ENCODE measurements at places on chromosomes 7 and 10.

GRCh38 chr10:3494131-3494837 is 290.7 kb downstream of the KLF6 start:
- no peak for DNase-seq

- no peak for DNase-seq
These were observed 287.6 kb upstream of the MGMT start for GRCh38 chr10:129179245-129179971.

DNA sequence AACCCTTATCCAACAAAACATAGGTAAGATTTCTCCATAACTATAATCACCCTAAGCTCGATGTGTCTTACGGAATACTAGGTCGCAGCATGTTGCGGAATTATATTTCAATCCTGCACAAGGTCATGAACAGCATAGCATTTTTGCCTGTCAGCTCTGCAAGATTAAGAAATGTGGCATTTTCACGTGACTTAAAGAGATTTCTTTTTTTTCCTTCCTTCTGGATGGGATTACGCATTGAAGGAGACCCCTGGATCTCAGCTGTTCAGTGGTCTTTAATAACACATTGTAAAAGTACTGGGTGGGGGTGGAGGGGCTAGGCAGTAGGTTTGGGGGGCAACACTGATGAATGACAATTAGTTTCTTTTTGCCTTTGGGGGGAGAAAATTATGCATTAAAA is 106.7 kb downstream of the CUBN start:
- no peak for DNase-seq

DNA sequence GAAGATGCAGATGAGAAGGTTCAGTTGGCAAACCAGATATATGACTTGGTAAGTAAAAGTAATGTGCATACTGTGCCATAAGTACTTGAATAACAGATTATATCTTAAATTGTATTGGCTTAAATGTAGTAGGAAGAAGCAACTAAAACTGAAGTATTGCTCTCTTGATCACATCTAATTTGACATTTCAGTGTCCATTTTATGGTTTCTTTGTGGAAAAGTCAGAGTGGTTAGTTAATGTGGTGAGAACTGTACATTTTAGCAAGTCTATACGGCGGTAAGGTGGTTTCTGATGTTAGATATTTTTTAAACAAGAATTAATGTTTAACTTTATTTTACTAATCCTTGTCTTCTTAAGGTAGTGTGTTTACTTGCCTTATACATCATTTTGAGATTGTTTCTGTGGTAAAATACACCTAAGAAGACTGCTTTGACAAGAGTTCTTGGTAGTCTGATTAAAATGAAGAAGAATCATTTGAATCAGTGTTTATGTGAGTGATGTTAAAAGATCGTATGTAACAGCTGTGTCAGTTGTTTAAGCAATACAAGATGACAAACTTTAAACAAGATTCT is 5.1 kb downstream of the ING3 start:
- DNase-seq = no peak

- DNase-seq = peak; percentile 62
These were observed 39.3 kb downstream of the CUX1 start for GRCh38 chr7:101856473-101857357.

GRCh38 chr7:139699640-139700504 is 77.9 kb downstream of the HIPK2 start:
- DNase-seq = no peak

All from activated T-helper 1 cell treated with anti-CD3 and anti-CD28 coated beads, Interleukin-2, amount 50 U/mL, for 16 hours (primary cell).